Activated naive CD4-positive, alpha-beta T cell treated with anti-CD3 and anti-CD28 coated beads for 36 hours (primary cell): ENCODE measurements at places on chromosomes 2 and 18.
A peak's percentile ranks its signal among the peaks of the same experiment; 100 is the strongest.

GRCh38 chr2:219527076-219527394 is 12.8 kb downstream of the ASIC4 start:
- no peak for DNase-seq

DNA sequence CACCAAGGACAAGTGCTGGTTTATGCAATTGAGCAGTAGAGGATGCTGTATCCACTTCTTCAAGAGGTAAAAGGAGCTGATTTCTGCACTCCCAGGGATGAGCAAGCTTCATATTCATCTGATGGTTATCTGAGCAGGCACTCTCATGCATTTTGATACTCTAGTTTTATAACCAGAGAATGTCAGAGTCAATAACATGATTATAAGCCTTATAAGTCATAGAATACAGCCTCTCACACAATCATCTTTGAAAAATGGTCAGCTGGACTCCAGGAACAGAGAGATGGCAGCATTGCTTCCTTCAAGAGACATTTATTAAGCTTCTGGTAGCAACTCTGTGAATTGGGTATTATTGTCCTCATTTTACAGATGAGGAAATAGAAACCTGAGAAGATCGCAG is 167.1 kb downstream of the SLC8A1 start:
- no peak for DNase-seq

- no peak for DNase-seq
Observed at GRCh38 chr2:118091140-118091478, 2.8 kb downstream of the INSIG2 start.

DNA sequence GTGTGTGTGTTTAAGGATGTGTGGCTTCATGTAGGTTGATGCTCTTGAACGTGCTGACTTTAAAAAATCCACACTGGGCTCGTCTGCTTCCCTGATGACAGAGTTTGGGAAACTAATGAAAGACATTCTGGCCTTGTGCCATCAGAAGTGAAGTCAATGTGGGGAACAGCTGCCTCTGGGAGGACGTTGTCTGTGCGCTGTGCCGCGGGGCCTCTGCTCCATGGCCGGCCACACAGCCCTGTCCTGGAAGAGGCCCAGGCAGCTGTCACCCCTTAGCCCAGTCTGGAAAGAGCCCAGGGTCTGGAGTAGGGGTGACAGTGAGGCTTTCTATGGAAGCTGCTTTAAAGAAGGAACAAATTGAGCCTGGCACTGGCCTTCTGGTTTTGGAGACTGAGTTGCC is 155.8 kb downstream of the SH3RF3 start:
- DNase-seq, result no peak

DNA sequence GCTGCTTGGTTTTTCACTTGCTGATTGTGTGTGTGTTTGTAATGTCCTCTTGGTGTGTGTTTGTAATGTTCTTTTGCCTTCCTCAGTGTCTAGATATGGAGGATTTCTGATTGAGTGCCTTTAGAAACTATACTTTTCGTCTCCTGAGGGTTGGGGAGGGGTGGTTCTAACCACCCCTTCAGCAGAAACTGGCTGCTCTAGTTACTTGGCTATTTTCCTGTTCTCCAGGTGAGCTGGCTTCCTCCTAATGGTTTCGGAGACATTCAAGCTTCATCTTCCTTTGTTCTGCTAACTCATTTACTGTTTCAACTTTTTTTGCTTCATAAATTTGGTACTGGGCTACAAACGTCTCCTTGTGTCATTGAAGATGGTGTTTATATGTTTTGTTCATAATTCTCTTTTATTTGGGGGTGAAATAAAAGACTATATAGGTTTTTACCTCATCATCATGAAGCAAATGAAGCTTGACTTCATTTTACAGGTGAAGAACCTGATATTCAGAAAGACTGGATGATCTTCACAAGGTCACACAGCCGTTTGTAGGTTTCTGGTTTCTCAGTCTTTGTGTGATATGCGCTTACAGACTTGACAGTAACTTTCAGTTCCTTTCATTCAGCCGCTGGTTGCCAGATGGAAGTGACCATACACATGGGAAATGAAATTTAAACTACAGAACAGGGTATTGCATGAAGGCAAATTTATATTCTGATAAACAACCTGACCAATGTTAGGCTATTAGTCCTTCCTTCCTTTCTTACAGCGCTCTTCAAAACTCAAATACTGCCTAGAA is 238.5 kb downstream of the GALR1 start:
- no peak for DNase-seq

- DNase-seq, result peak; percentile 85
Observed at GRCh38 chr2:43059183-43059897, 167.1 kb downstream of the ZFP36L2 start.

GRCh38 chr2:212712991-212713390 is 174.4 kb upstream of the ERBB4 start:
- DNase-seq, result no peak

- no peak for DNase-seq
Observed at GRCh38 chr2:62412347-62412742, 93.7 kb downstream of the TMEM17 start.

- no peak for DNase-seq
Observed at GRCh38 chr2:190441564-190441963, 33.4 kb downstream of the MFSD6 start.
